ENCODE measurements at places on chromosomes 6 and 20.

- no peak for DNase-seq
Measured at GRCh38 chr6:108518714-108519576, 41.8 kb upstream of the FOXO3 start.

- no peak for DNase-seq
Measured at GRCh38 chr20:2430538-2430937, 40.1 kb downstream of the SNRPB start.

DNA sequence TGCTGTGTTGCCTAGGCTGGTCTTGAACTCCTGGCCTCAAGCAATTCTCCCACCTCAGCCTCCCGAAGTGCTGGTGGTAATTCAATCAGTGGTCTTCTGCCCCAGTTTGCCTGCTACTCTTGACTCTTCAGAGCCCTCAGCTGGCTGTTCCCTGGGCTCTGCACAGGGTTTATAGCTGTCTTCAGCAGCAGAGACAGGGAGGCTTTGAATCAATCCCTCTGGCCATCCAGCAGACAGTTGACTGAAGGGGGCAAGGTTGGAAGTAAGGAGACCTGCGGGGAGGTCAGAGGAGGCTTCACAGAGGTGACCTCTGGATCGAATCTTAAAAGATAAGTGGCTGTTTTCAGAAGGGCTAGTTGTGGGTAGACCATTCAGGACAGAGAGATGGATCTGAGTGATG lies 26.0 kb upstream of the KIF3B start:
- DNase-seq, result no peak

- no peak for DNase-seq
Measured at GRCh38 chr6:74075323-74075722, 379.3 kb downstream of the CD109 start.

- DNase-seq, result no peak
Measured at GRCh38 chr20:41811456-41811855, 193.3 kb upstream of the CHD6 start.

DNA sequence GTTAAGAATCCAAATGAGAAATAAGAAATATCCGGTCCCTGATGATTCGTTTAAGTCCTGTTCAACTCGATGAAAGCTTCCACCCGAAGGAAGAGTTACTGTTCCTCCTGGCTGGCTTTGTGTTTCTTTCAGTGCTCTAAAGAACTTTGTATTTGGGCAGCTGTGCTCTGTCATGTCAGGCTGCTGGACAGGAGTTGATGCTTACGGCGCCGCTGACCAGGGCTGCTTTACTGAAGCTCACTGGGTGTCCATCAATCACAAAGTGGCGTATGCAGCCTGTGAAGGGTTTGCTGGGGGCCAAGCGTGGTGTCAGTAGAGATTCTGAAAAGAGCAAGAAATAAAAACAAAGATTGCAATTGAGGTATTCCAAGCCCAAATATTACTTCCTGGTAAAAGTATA lies 21.9 kb downstream of the FAM229B start:
- DNase-seq, result no peak

Data from GM10248 (cell line).